Naive thymus-derived CD8-positive, alpha-beta T cell (primary cell): ENCODE measurements at places on chromosomes 1 and 21.

DNA sequence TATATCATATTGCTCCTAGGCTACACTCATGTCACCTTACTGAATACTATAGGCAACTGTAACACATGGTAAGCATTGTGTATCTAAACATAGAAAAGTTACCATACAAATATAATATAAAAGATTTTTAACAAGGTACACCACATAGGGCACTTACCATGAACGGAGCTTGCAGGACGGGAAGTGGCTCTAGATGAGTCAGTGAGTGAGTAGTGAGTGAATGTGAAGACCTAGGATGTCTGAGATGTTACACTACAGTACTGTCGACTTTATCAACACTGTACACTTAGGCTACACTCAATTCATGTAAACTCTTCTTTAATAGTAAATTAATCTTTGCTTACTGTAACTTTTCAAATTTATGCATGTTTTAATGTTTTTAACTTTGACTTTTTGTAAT lies 81.0 kb upstream of the PLD5 start:
- no peak for DNase-seq

- DNase-seq: no peak
Measured at GRCh38 chr21:44996983-44997936, 57.4 kb downstream of the SLX9 start.

GRCh38 chr1:40161125-40161887 lies at the start of gene RLF:
Gene RLF, plus strand, starts transcription at chr1:40161387. Its CDS starts 13 bp downstream, at chr1:40161400.
- peak; percentile 93 for DNase-seq

- DNase-seq: no peak
Measured at GRCh38 chr1:150981177-150981804, 801 bp upstream of the ANXA9 start.

- DNase-seq: no peak
Measured at GRCh38 chr1:184056921-184057555, 5.5 kb downstream of the TSEN15 start.

GRCh38 chr1:78224246-78224785 lies 178.6 kb downstream of the GIPC2 start:
- no peak for DNase-seq

DNA sequence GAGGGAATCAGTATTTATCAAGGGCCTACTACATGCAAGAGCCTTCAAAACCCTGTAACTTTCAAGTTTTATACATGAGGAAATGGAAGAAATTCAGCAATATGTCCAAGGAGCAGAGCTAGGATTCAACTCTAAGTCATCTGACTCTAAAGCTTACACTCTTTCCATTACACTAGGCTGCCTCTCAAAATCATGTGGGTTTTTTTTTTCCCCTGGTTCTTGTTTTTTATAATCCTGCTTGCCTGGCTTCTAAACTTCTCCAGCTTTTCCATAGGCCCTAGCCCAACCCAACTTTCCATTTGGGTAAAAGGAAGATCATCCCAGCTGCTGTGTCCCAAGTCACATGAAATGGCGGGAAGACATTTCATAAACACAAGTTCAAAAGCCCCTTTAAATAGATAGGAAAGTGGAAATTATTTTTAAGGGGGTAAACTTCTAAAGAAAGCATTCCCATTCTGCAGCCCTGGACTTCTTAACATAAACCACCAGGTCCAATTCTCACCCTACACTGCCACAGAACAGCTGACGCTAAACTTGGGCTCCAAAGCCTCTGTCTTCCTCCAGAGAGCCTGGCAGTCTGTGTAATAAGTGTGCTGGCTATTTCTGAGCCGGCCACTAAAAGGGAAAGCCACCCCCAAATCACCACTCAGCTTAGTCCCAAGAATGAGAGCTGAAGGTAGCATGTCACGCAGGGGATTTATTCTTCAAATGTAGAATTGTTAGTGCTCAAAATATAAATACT lies 46.9 kb downstream of the ITPKB start:
- DNase-seq: no peak

GRCh38 chr1:6898974-6899539 lies 113.8 kb downstream of the CAMTA1 start:
- no peak for DNase-seq

DNA sequence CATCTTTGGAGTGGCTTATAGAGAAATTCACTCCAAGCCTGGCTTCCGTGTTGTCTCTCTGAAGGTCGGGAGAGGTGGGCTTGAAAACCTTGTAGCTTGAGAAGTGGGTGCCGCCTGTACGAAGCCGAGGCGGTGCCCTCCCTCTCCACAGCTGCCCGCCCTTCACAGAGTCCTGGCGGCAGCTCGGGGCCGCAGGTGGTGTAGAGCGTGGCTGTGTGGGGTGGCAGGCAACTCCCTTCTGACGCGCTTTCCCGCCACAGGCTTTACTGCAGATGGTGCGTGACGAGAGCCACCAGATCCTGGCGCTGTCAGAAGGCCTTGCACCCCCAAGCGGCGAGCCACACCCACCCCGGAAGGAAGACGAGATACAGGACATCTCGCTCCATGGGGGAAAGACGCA lies 33.1 kb upstream of the DIP2A start:
- DNase-seq: peak; percentile 85

DNA sequence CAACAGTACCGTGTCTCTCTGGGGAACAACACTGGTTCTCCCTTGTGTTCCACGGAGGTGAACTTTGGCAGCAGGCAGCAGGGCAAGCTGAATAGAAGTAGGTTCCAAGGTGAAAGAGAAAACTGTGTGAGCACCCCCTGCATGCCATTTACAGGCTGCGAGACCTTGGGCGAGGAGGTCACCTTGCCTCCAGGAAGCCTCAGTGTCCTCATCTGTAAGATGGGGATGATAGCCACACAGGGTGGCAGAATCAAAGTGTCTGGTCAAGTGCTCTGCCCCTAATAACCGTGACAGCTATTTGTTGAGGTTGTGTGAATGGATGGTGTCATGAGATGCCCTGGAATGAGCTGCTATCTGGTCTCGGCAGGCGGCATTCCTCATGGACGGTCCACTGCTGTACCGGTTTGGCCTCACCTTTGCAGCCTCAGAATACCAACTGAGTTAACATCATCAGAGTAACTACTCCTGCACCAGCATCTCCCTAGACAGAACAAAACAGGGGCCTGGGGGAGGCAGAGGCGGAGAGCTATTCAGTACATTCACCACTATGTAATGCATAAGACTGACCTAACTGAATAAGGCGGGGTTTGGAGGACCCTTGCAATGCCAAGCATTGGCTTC lies 7.4 kb upstream of the KLHDC7A start:
- DNase-seq: no peak

DNA sequence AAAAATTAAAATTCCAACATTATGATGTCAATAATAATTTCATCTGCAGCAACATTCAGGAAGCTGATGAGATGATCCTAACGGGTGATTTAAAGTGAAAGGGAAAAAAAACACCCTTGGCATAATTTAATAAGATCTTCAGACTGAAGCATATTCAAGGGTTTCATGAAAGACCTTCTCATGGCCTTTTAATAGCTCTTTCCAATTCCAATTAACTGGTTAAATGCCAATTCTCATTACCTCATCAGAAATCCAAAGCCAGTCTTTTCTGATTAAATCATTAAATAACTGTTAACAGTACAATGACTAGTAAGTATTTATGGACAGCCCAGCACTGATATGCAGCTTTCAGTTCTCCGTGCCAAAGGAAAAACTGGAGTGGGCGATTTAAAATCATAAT lies 407.5 kb downstream of the SMYD3 start:
- no peak for DNase-seq

DNA sequence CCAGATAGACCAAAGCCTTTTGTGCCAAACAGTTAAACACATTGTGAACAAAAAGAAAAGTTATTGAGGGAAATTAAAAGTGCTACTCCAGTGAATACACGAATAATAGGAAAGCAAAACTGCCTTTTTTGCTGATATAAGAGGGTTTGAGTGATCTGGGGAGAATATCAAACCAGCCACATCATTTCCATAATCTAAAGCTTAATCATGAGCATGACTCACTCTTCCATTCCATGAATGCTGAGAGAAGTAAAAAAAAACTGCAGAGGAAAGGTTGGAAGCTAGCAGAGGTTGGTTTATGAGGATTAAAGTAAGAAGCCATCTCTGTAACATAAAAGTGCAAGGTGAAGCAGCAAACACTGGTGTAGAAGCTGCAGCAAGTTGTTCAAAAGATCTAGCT lies 350.6 kb upstream of the NCAM2 start:
- no peak for DNase-seq

- DNase-seq: peak; percentile 71
Measured at GRCh38 chr1:31815752-31816500, at the start of gene SPOCD1. Gene SPOCD1, minus strand, starts transcription at chr1:31816022. Its CDS starts 689 bp downstream, at chr1:31815333.

DNA sequence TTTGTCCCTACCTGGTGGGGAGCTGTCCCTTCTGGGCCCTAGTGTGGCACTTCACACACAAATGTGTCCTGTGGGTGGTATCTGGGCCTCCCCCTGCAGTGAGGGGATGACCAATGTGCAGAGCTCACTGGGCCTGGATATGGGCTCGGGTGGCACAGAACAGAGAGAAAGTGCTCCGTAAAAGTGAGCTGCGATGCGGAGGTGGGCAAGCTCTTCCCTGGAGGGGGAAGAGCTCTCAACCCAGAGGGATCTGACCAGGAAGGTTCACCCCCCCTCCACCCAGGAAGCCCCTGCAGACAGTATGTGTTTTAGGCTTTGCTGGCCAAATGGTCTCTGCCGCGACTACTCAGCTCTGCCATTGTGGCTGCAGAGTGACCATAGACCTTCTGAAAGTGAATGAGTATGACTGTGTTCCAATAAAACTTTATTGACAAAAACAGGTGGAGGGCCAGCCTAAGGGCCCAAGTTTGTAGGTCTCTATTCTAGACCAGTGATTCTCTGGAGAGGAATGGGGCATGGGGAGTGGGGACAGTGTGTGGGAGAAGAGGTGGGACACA lies 8.6 kb upstream of the ITGB2 start:
- no peak for DNase-seq

DNA sequence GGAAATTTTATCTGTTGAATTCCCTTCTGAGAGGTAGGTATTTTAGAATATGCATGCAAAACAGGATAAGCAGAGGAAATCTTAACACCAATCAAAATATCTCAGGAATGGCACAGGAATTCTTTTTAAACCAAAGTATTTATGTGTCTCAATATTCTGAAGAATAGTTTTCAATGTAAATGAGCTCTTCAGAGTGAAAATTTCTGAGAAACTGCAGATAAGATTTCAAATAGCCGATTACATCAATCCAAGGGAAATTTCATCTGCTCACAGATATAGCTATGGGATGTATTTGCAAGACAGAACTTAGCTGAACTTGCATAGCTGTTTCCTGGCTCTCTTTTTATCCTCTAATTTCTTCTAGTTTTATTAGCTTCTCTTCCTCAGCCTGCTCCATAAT lies 209.5 kb downstream of the GRIK1 start:
- DNase-seq: no peak

- DNase-seq: no peak
Measured at GRCh38 chr1:208997726-208998312, 585.7 kb upstream of the CAMK1G start.

DNA sequence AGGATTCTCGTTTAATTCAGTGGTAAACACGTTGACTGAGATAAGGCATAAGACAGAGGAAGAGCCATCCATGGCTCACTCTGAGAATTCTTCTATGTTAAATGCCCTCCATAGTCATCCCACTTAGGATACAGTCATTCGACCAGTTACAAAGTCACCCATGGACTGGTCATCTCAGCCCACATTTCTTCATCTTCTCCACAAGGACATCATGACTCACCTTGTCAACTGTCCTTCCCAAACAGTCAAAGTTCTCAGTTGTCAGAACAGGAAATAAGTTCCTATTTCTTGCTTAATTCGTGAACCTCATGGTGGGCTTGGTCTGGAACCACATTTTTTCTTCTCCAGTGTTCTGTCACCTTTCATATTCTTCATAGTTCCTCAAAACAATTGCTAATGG lies 133.2 kb downstream of the TGFB2 start:
- no peak for DNase-seq

- peak; percentile 55 for DNase-seq
Measured at GRCh38 chr1:201137579-201138310, 10.8 kb upstream of the ASCL5 start.

DNA sequence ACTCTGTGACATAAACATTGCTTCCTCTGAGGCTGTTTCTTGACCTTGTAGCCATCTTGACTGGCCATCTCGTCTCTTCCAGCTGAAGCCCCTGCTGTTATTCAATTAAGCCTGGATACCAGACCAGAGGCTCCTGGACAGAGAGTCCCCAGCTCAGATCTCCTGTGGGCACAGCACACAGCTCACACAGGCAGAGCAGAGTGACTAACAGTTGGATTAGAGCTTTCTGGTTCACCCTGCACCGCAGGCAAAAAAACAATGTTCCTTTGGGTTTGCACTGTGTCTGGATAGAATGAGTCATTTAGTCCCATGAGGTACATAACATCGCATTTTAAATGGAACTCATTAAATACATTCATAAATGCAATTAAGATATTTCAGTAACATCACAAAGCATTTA lies 33.4 kb upstream of the USH2A start:
- DNase-seq: no peak

GRCh38 chr1:96474985-96475743 lies 246.4 kb upstream of the PTBP2 start:
- no peak for DNase-seq

- DNase-seq: no peak
Measured at GRCh38 chr21:43354026-43354420, 72.9 kb downstream of the SIK1 start.

GRCh38 chr1:93874025-93874651 lies 4.9 kb downstream of the DNTTIP2 start:
- DNase-seq: peak; percentile 49
